ENCODE measurements at places on chromosomes 3 and 15.
A peak's percentile ranks its signal among the peaks of the same experiment; 100 is the strongest.

GRCh38 chr15:25172691-25173090 lies 217.9 kb downstream of the SNRPN start:
- DNase-seq = peak; percentile 5

- DNase-seq = no peak
These were observed 5.6 kb upstream of the PLEKHO2 start for GRCh38 chr15:64836023-64836536.

DNA sequence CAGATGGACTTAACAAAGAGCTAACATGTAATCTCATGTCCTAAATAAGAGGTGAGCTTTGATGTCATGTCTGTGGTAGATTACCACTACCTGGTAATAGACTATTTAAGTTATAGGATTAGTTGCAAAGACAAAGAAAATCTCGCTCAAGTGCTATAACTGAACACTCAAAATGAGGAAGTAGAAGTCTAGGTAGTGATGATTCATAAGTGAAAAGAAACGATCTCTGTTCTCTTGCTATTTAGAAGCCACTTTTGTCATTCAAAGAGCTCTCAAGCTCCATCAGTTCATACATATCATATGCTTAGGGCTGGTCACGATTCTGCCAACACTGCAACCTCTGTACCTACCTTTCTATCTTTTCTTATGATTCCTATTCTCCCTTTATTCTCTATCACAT lies 110.9 kb downstream of the EDEM1 start:
- no peak for DNase-seq

- DNase-seq = peak; percentile 93
These were observed at the start of gene KCTD6 for GRCh38 chr3:58491506-58492402. Gene KCTD6, plus strand, starts transcription at chr3:58492096. Its CDS starts 6,660 bp downstream, at chr3:58498756.

- DNase-seq = peak; percentile 77
These were observed 7.0 kb upstream of the CD276 start for GRCh38 chr15:73677146-73677607.

Data from body of pancreas (tissue), 4 donors.